Dermis microvascular lymphatic vessel endothelial cell (primary cell): ENCODE measurements at places on chromosomes 7 and 10.

- DNase-seq, result no peak
Observed at GRCh38 chr10:125015356-125015944, 73.5 kb downstream of the ZRANB1 start.

GRCh38 chr10:86310702-86311101 is 55.9 kb downstream of the GRID1 start:
- no peak for DNase-seq

- peak; percentile 30 for DNase-seq
Observed at GRCh38 chr7:74026903-74027682, 880 bp upstream of the ELN start.

DNA sequence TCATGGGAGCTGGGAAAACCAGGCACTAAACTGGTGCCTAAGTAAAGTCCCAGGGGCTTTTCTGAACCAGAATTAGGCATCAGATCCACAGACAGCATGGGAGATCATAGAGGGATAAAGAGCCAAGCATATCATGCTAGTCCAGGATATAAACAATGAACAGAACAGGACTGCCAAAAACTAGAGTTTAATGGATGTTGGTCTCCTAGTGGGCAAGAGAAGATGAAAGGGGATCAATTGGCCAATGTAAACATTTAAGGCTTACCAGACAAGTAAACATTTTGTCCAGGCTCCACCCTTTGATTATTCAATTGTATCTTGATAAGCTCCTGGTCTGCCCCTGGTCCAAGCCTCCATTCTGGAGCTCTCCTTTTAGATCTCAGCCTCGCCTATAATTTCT is 18.9 kb downstream of the MACC1 start:
- DNase-seq, result no peak

DNA sequence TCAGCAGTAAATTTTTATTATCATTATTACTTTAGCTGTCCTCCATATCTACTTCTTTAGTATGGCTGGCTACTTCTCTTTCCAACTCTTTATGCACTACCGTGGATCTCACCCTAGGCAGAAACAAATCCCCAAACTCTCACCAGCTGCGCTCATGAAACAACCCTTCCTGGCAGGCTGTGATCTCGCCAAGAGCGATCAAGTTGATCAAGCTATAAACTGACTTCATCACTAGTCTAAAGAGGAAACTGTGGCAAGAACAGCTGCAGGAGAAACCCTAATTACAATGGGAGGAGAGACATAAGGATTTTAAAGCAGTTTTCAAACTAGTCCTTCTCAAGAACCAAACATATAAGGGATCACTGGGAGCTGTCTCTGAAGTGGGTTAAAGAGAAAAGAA is 160.5 kb upstream of the PRSS58 start:
- no peak for DNase-seq

GRCh38 chr10:101718690-101719275 is 23.8 kb upstream of the FBXW4 start:
- DNase-seq, result no peak

- no peak for DNase-seq
Observed at GRCh38 chr7:73439410-73439704, 5.8 kb downstream of the FZD9 start.

DNA sequence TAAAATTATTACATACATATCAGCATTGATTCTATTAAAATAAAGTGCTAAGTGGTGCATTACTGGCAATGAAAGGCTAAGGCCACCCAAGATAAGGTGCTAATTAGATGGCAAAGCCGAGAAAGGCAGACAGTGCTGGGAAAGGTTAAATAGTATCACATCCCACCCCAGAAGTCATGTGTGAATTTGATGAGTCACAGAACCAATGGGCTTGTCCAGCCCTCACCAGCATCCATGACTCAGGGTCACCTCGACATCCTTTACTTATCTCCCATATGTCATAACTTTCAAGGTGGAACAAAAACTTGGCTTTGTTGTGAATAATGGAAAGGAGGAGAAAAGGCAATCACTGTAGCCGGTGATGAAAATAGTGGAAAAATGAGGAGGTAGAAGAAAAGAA is 459.1 kb downstream of the PLXNA4 start:
- no peak for DNase-seq

GRCh38 chr7:66952343-66953043 is 31.5 kb downstream of the TMEM248 start:
- DNase-seq, result peak; percentile 72

GRCh38 chr7:42014625-42015618 is 222.1 kb downstream of the GLI3 start:
- peak; percentile 54 for DNase-seq

- DNase-seq, result no peak
Observed at GRCh38 chr7:4566714-4567113, 115.4 kb upstream of the FOXK1 start.

DNA sequence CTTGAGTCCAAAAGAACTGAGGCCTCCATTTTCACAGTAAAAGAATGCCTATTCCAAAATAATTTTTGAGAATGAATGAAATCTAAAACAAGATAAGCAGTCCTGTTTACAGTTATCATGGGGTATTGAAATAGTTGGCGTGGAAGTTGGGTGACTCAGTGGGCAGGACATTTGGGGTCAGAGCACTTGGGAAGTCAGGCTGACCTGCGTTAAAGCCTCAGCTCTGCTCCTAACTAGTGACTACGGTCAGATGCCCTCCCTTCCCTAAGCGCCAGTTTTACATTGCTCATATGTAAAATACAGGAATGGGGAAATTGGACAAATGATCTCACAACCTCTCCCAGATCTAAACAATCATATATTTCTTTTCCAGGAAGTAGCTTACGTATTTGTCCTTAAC is 2.3 kb upstream of the PAPSS2 start:
- peak; percentile 96 for DNase-seq

GRCh38 chr10:14665304-14665703 is 109.4 kb downstream of the FAM107B start:
- peak; percentile 24 for DNase-seq

DNA sequence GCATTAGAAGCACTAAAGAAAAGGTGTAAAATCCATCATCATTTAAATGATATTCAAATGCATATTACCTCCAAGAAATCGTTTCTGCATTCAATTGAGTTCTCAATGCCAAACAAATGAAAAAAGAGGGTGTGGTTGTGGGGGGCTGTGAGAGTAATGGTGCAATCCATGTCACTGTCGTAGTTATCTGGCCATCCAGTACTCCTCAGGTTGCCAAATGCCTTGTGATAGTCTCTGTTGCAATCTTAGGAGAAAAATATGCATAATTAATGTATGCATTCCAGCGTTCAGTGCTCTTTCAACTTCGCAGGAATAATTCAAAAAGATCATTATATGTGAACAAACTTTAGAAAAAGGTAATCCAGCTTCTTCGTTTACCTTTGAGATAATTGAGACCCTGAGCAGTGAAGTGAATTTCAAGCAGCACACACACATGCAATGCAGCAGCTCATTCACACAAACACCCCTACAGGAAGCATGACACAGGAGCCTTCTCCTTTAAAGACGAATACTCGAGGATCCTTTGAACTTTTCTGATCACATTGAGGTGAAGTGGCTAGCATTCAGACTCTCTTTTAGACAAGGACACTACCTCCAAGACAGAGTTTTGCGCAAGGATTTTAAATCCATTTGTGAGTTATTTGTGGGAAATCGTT is 73.4 kb downstream of the OR13A1 start:
- no peak for DNase-seq

- DNase-seq, result no peak
Observed at GRCh38 chr10:4343873-4344272, 482.1 kb upstream of the AKR1E2 start.

DNA sequence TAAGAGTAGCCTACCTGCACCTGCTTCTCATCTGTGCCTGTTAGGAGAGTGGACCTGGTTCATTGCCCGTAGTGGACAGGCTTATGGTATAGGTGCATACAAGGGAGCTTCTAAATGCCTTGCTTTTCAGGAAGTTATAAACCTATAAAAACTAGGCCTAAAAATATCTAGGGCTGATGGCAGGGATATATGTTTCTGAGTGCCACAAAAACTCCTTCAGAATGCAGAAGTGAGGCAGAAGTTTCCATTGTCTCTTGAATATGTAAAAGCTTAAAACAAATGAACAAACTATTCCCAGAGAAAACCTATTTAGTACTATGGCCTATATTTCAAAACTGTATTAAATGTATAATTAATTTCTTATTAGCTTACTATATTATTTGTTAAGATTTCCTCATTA is 91.8 kb downstream of the RNLS start:
- DNase-seq, result no peak

GRCh38 chr7:99791021-99791420 is 7.0 kb upstream of the CYP3A4 start:
- no peak for DNase-seq

- no peak for DNase-seq
Observed at GRCh38 chr7:157056957-157057902, 46.8 kb upstream of the MNX1 start.

DNA sequence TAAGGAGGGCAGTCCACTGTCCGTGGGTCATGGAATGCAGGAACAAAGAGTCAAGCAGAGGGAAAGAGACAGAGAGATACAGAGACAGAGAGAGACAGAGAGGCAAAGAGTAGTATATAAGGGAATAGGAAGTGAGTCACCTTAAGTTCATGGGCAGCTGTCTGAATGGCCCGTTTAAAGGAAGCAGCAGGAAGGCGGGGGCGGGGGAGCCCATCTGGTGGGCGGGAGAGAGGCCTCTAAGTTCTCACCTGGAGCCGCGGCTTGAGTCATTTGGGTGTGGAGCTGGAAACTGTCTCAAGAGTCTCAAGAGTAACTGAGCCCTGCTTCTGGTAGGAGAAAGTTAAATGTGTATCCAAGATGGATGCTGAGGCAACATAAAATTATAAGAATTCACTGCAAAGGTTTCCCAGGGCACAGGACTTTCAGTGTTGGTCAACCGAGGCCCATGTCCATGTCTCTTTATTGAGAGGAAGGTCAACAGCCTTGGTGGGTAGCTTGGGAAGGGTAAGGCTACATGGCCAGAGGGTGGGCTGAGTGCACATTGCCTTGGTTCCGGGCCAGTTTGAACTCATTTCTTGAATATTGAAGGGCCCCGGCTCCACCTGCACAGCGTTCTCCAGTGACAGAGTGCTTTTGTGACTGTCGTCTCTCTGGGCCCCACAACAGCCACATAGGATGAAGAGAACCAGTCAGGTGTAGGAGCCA is 85.5 kb upstream of the CACUL1 start:
- peak; percentile 12 for DNase-seq

- no peak for DNase-seq
Observed at GRCh38 chr10:100528921-100529474, 673 bp downstream of the NDUFB8 start.

GRCh38 chr10:20745556-20746375 is 151.3 kb downstream of the NEBL start:
- no peak for DNase-seq

DNA sequence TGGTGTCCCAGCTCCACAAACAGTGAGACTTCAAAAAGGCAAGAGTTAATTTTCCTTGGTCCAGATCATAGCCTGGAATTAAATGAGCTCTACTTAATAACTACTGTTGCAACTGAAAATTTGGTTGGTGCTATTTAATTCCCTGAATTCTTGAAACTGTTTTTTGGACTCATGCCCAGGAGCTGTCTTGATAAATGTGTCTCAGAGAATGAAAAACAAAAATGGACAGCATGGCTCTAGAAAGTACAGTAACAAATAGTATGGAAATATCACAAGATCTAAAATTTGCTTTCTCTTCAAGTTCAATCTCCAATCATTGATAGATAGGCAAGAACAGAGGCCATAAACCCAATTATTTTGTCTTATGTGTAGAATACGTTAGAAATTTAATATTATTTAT is 42.5 kb downstream of the CCDC71L start:
- DNase-seq, result no peak

- DNase-seq, result peak; percentile 4
Observed at GRCh38 chr10:104809288-104810090, 168.4 kb downstream of the SORCS3 start.

DNA sequence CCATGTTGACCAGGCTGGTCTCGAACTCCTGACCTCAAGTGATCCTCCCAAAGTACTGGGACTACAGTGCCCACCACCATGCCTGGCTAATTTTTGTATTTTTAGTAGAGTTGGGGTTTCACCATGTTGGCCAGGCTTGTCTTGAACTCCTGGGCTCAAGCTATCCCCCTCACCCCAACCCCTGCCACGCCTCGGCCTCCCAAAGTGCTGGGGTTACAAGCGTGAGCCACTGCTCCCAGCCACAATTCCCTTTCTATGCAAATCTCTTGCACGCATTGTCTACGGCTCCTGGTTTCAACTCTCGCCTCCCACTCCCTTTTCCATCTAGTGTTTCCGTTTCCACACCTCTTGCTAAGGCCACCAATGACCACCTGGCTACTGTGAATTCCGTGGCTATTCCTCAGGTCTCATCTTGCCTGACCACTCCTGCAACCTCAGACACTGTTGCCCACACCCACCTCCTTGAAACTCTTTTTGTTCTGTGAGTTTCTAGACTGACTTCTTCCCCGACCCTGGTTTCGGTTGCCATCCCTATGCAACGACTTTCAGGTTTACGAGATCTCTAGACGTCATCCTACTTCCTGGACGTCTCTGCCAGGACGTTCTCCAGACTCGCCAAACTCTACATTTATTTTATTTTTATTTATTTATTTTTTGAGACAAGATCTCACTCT is 3.4 kb downstream of the CLDN3 start:
- no peak for DNase-seq

GRCh38 chr7:24889611-24890010 is 90.4 kb downstream of the OSBPL3 start:
- DNase-seq, result peak; percentile 73

DNA sequence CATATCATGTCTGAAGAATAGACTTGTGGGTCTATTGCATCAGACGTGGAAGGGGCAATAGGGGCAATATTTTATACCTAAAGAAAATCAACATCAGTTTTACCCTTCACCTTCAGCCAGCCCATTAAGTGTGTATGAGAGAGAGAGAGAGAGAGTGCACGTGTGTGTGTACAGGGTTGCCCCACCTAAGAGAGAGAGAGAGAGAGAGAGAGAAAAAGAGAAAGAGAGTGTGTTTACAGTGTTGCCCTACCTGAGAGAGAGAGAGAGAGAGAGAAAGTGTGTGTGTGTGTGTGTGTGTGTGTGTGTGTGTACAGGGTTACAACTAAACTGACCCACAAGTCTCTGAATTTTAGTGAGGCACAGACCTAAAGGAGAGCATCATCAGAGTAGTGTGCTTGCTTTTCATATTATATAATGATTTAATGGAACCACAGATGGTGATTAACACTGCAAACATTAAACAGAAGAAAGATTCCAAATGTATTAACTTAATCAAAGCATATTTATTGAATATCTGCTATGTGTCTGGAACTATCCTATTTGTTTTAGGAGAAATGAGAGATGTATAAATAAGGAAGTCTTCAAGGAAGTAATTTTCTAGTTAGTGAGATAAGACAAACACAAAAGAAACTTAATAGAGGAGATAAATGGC is 66.8 kb downstream of the CD36 start:
- no peak for DNase-seq

DNA sequence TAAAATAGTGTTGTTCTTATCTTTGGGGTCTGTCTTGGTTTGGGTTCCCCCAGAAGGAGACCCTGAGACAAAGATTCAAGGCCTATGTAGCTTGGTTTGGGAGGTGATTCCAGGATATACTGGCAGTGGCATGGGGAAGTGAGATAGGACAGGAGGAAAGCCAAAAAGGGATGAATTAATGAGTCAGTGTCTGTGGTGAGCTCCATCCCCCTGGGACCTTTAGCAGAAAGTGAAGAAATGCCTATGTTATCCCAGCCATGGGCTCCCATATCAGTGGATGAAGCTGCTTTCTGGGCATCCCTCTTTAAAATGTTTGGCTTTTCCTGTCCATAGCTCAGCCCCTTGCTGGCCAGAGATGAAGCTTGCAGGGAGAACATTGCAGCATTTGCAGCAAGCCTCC is 217.0 kb upstream of the CTBP2 start:
- no peak for DNase-seq
